A549 treated with Mapracorat at 1 μM for 4 hours (cell line): ENCODE measurements at places on chromosomes 3 and 15. TPM values are rescaled to one million over a fixed set of nuclear protein-coding genes. Genes with fewer than 3 reads are reported as not detected.

Gene PAQR9
- total RNA-seq: 2.2 to 3.0 TPM (median 2.6 TPM) in 5 replicates

Gene BSN
- 0.09 to 0.41 TPM (median 0.13 TPM) in 5 replicates for total RNA-seq

Gene CAPN3
- total RNA-seq: 0.21 to 0.40 TPM (median 0.27 TPM) in 5 replicates

Gene PIGZ
- total RNA-seq: 1.1 to 1.6 TPM (median 1.5 TPM) in 5 replicates

Gene HIGD2B
- not detected in 5 replicates for total RNA-seq

Gene HGD
- 15.0 to 22.1 TPM (median 16.0 TPM) in 5 replicates for total RNA-seq

Gene CHST2
- total RNA-seq: 0.48 to 1.2 TPM (median 0.91 TPM) in 5 replicates

Gene LEKR1
- total RNA-seq: 0.57 to 2.1 TPM (median 0.73 TPM) in 5 replicates

Gene CLDN16
- total RNA-seq: 0.16 TPM in 1 of 5 replicates, not detected in the others

Gene TCF12
- 29.6 to 44.9 TPM (median 42.1 TPM) in 5 replicates for total RNA-seq

Gene CYP8B1
- total RNA-seq: not detected in 5 replicates

Gene EIF4A2
- 130 to 142 TPM (median 134 TPM) in 5 replicates for total RNA-seq

Gene SLC24A1
- total RNA-seq: 3.3 to 4.7 TPM (median 4.4 TPM) in 5 replicates

Gene CELF6
- total RNA-seq: 0.10 to 0.25 TPM (median 0.17 TPM) in 4 of 5 replicates, not detected in the other

Gene ISLR
- 0.22 to 0.50 TPM (median 0.39 TPM) in 5 replicates for total RNA-seq

Gene SLMAP
- 18.8 to 28.9 TPM (median 23.4 TPM) in 5 replicates for total RNA-seq

Gene PIERCE2
- 3.9 to 5.0 TPM (median 4.2 TPM) in 5 replicates for total RNA-seq

Gene A4GNT
- total RNA-seq: not detected in 5 replicates

Gene MYZAP
- 0.75 to 1.2 TPM (median 1.1 TPM) in 5 replicates for total RNA-seq

Gene MRPL46
- 52.0 to 65.8 TPM (median 57.0 TPM) in 5 replicates for total RNA-seq

Gene GP9
- not detected in 5 replicates for total RNA-seq

Gene OR5K3
- total RNA-seq: not detected in 5 replicates

Gene FAM227B
- 0.66 to 1.00 TPM (median 0.91 TPM) in 5 replicates for total RNA-seq

Gene USP4
- 11.4 to 15.4 TPM (median 13.8 TPM) in 5 replicates for total RNA-seq

Gene ABCC5
- total RNA-seq: 12.4 to 17.3 TPM (median 15.4 TPM) in 5 replicates

Gene MOBP
- total RNA-seq: 0.04 to 0.16 TPM (median 0.07 TPM) in 5 replicates

Gene SOX14
- total RNA-seq: not detected in 5 replicates

Gene CLRN1
- not detected in 5 replicates for total RNA-seq

Gene SCG3
- 0.06 to 0.08 TPM (median 0.07 TPM) in 4 of 5 replicates, not detected in the other for total RNA-seq
